ENCODE measurements at places on chromosomes 13 and 19.

- no peak for DNase-seq
These were observed 82.1 kb upstream of the FRY start for GRCh38 chr13:31949486-31949885.

GRCh38 chr19:1811942-1812425, at the start of gene ATP8B3:
Gene ATP8B3, minus strand, starts transcription at chr19:1812276. Its CDS starts 540 bp downstream, at chr19:1811736.
- no peak for DNase-seq

GRCh38 chr19:940591-941291, 14.9 kb downstream of the ARID3A start:
- DNase-seq: peak; percentile 87

- no peak for DNase-seq
These were observed 32.9 kb upstream of the OXGR1 start for GRCh38 chr13:97027162-97027554.

DNA sequence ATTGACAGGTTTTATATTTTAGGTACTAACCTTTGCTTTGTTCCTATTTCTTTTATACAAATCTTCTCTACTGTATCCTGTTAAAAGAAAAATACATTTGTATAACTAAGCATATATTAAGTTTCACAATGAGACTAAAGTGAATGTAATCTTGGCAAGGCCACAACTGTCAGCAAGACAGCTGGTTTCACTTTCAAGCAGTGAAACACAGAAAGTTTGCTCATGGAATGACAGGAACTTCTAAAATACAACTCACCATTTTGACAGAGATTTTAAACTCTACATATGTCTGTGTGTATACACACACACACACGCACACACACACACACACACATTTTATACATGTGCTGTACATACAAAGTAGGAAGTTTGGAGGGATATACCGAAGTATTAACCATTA, 53.3 kb downstream of the PARP4 start:
- no peak for DNase-seq

- DNase-seq: no peak
These were observed 39.3 kb downstream of the ZNF45 start for GRCh38 chr19:43895727-43896308.

- no peak for DNase-seq
These were observed 371.3 kb downstream of the COG6 start for GRCh38 chr13:40026741-40027140.

GRCh38 chr13:45339867-45340266, 1.1 kb downstream of the TPT1 start:
- no peak for DNase-seq

GRCh38 chr19:51295382-51296126, 15.9 kb upstream of the IGLON5 start:
- no peak for DNase-seq

DNA sequence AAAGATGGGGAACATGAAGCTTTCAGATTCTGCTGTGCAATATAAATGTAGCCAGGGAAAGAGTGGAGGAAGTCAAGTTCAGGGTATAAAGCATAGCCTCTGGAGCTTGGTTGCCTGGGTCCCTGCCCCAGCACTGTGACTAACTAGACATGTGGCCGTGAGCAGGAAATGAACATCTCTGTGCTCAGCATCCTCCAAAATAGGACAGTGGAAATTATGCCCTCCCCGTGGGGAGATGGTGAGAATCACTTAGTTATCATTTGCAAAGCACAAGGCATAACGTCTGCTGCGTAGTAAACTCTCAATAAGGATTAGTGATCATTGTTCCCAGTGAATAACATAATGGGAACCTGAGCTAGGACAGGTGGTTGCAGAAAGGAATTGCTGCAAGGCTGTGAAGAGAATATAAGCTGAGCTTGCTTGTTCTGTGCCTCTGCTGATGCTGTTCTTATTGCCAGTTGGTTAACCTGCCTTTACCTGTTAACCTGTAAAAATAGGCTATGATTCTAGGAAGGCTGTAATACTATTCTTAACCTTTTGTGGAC, 441.0 kb downstream of the COG6 start:
- no peak for DNase-seq

GRCh38 chr13:40058757-40059236, 403.3 kb downstream of the COG6 start:
- no peak for DNase-seq

GRCh38 chr19:56538761-56539263, at the start of gene ZFP28:
Gene ZFP28, plus strand, starts transcription at chr19:56538948. Its CDS starts 71 bp downstream, at chr19:56539019.
- no peak for DNase-seq

GRCh38 chr13:39909634-39910033, 254.2 kb downstream of the COG6 start:
- no peak for DNase-seq

GRCh38 chr13:42110410-42111155, 62.1 kb downstream of the DGKH start:
- no peak for DNase-seq

DNA sequence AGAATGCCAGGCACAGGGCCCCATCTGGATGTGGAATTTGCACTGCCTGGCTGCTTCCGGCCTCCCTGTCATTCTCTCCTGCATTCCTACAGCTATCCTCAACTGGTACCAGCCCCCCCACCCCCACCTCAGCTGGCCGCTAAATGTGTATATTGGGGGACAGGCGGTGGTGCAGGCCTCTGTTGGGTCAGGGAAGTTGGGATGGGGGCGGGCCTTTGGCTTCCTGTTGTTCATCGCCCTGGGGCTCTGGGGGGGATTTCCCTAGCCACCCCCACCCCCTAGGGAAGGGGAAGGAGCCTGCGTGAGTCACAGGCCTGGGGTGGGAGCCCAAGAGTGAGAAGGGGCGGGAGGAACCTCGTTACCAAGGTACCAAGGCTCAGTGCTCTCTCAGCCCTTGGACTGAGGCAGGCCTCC, 10.6 kb downstream of the POU2F2 start:
- no peak for DNase-seq

GRCh38 chr19:35204799-35205732, 23.5 kb downstream of the FAM187B start:
- no peak for DNase-seq

DNA sequence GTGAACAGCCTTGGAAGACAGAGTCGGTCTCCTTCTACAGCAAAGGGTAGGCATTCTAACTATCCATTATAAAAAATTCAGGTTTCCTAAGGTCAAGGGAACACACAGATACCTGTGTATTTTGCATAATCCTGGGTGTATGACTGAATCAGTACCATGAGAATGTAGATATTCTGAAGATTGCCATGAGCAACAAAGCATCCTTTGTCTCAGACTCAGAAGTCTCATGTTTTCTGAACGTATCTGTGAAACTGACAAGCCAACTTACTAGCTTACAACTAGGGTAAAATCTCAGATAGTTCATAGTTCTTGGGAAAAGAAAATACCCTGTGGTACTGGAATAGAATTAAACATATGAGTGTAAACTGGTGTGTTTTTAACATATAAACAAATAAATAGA, 6.5 kb downstream of the ZNF566 start:
- no peak for DNase-seq

DNA sequence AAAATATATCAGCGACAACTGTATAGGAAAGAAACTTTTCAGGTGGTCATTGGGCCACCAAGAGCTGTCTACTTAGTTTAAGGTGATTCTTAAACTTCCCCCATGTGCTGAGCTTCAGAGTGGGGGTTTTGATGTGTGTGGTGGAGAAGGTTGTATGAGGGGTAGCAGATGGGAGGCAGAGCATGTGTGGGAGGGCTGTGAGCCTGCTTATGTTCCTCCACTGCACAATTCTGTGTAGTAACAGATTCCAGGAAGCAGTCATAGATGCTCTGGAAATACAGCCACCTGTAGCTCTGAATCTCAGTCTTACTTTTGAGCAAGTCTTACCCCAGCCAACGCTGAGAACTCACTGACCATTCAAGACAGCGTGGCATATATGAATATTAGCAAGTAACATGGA, 95.3 kb upstream of the SPATA13 start:
- no peak for DNase-seq

DNA sequence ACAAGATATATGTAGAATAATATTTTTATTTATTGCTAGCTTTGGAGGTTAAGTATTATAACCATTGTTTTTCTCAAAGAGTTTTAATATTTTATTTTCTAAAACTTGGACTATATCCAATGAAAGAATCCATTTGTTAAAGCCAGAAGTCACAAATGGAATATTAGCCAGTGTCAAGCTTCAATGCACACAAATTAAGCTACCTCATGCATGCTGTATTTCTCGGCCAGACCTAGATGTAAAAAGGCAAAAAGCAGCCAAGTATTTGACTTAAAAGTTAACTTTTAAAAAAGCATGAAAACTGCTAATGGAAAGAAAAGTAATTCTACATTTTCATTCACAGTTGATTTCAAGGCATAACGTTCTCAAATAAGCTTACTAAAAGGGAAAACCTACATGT, 160.0 kb upstream of the ATXN8OS start:
- DNase-seq: no peak

DNA sequence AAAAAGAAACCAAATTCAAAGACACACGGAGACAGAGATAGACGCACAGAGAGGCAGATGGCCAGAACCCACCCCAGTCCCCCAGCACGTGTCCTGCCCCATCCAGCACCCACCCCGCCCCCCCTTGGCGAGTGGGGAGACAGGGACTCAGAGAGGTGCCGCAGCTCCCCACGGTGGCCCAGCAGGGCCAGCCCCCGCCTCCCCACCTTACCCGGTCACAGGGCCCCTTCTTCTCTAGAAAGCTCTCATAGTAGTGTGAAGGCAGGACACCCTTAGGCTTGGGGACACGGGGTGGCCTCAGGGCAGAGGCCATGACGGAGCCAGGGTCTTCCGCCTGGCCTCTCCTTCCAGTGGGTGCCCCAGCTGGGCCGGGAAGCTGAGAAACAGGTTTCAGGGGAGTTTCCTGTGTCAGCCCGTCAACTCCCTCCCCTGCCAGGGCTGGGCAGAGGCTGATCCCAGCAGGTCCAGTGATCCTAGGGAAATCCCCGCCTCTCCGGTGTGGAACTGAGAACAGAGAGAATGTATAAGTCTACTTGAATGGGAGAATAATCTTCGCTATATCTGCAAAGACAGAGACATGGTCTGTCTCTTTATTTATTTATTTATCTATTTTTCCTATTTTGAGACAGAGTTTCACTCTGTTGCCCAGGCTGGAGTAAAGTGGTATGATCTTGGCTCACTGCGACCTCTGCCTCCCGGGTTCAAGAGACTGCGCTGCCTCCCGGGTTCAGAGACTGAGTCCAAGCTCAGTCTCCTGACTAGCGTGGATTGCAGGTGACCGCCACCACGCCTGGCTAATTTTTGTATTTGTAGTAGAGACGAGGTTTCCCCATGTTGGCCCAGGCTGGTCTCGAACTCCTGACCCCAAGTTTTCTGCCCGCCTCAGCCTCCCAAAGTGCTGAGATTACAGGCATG, at the start of gene STAP2:
STAP2 (minus strand) TSS at position 387 of the 915 bp plus-strand sequence; CDS start at position 313, 74 bp downstream.
- DNase-seq: no peak

- no peak for DNase-seq
These were observed 151.1 kb downstream of the SIPA1L3 start for GRCh38 chr19:38057959-38058690.

DNA sequence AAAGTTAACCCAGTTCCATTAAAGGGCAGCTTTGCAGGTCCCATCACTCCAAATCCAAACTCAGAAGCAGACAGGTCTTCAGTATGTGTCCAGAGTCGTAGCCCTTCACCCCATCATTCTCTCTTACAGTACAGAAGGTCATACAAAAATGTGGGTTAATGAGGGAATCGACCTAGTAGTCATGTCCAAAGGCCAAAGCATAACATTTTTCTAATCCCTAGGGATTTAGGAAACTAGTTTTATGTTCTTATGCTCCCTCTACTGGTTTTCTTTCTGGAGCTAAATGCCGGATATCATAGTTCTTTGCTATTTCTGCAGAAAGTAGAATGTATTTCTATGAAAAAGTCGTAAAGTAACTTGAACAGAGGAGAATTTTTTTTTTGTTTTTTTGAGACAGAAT, 72.2 kb downstream of the DHRS12 start:
- DNase-seq: no peak

- DNase-seq: no peak
These were observed 2.2 kb downstream of the ZNF175 start for GRCh38 chr19:51573331-51573730.

GRCh38 chr19:681029-682019, 5.1 kb downstream of the FSTL3 start:
- peak; percentile 88 for DNase-seq

- DNase-seq: no peak
These were observed 590.8 kb upstream of the SPRY2 start for GRCh38 chr13:80931766-80932165.

DNA sequence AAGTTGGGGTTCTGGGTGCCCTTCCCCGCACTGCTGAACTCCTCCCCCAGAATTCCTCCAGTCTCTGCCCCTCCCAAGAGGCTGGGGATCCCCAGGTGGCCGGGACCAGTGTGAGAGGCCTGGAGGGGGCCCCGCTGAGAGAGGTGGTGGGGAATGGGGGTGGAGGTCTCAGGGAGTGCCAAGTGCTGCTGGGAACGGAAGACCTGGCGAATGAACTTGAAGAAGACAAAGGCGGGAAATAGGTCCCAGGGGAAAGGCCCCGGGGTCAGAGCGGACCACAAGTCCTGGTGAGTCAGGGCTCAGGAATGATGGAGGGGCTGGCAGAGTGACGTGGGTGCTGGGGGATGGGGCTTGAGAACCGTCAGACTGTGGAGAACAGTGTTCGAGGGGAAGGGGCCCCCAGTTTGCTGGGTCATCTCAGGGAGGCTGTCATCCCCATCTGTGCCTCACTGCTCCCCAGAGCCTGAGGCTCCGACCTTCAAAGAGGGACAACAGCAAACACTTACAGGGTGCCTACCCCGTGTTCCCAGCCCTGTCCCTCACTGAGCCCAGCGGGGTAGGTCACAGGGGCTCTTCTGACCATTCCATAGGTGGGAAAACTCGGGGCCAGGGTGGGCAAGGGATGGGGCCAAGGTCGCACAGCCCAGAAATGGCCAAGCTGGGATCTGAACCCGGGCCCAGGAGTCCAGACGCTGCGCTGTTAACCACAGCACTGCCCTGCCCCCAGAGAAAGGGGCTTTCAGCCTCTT, 16.0 kb upstream of the SEMA6B start:
- DNase-seq: peak; percentile 78

DNA sequence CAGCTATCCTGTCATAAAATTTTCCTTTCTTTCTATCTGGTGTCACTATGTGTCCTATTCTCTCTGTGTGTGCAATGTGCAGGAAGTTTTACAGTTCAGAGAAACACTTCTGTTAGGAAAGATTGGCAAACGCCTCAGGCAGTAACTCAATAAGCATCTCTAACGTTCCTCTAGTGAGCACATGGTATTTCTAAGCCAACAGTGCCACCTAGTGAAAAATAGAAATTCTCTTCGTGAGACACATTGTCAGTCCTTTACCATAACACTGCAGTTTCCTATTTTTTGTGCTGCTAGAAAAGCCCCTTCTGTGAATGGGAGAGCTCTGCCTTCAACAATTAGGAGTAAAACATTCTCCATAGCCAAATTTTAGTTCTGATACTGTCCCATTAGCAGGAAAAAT, 50.7 kb downstream of the ZNF723 start:
- DNase-seq: no peak

- no peak for DNase-seq
These were observed 19.2 kb downstream of the NAXD start for GRCh38 chr13:110634558-110634957.

- DNase-seq: no peak
These were observed 15.2 kb upstream of the CPB2 start for GRCh38 chr13:46119883-46120614.

GRCh38 chr19:44112802-44113137, 429 bp upstream of the ZNF225 start:
- no peak for DNase-seq

GRCh38 chr13:41952749-41953148, 8.2 kb downstream of the VWA8 start:
- no peak for DNase-seq

- no peak for DNase-seq
These were observed 33.8 kb upstream of the MYO16 start for GRCh38 chr13:108595436-108596274.
